Adrenal gland (tissue), 19 donors: ENCODE measurements at places on chromosomes 12 and 14. TPM values are rescaled to one million over a fixed set of nuclear protein-coding genes. Genes with fewer than 3 reads are reported as not detected.

Gene SBNO1
- total RNA-seq, result 10.3 TPM

Gene PMCH
- total RNA-seq, result not detected

Gene CREBL2
- 157 TPM for total RNA-seq

Gene MDGA2
- not detected for total RNA-seq

Gene UNC119B
- total RNA-seq, result 92.9 TPM

Gene PYGL
- 12.9 TPM for total RNA-seq

DNA sequence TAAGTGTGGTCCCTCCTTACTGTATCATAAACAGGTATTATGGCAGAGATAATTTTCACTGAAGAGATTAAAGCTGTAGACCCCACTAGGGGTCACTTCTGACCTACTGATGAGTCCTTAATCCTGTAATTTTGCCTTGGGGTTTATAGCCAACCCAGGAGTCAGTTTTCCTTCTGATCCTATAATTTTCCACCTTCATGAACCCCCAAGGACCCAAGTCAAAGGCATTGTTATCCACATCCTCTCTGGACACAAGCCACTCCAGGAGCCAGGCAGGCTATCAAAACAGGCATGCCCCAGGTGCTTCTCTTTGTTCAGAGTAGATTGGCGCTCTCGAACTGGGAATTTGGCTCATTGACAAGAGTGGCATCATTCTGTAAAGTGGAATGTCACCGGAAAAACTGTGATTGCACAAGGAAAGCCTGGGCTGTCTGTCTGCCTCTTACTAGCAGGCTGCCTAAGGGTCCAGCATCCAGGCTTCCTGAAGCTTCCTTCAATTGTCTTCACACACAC is 1523.2 kb upstream of the FLRT2 start:
- peak; percentile 76 for DNase-seq

- DNase-seq, result no peak
Measured at GRCh38 chr14:96194657-96195431, 9.8 kb upstream of the BDKRB2 start.

- no peak for DNase-seq
Measured at GRCh38 chr14:50794068-50794645, 36.8 kb downstream of the NIN start.

Gene DLK1
- 1,562 TPM for total RNA-seq

- peak; percentile 49 for DNase-seq
Measured at GRCh38 chr12:111773801-111774551, 7.2 kb downstream of the ALDH2 start.

- DNase-seq, result no peak
Measured at GRCh38 chr12:15928346-15928745, 17.2 kb downstream of the DERA start.

- no peak for DNase-seq
Measured at GRCh38 chr12:70255311-70255710, 12.1 kb downstream of the CNOT2 start.

GRCh38 chr14:71579331-71579730 is 352.9 kb upstream of the RGS6 start:
- no peak for DNase-seq

DNA sequence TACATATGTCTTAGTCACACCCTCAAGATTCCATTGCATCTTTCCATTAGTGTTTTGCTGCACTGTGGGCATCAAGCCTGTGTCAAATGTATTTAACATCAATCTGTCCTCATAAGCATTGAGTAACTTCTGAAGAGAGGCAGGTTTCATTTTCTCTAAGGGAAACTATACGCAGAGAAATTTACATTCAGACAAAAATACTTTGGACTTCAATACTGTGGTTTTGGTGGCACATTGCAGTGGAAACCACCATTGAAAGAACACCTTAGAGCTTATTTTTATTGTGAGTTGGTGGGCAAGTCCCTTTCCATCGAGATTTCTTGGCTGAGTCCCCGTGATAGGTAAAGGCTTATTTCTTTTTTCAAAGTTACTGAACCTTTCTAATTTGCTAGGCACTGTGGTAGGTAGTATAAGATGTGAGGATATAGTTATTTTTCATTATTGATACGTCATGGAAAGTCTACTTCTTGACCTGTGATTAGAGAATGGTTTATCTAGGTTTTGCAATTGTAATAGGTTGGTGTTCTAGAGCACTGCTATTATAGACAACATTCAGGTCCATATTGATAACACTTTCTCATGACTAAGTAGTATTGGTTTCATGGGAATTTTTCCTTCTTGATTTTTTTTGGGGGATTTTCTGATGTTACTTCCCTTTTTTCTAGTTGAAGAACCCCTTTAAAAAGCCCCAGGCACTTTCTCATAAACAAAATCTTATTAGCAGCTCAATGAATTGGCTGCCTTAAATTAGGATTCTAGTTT is 81.9 kb downstream of the CFAP54 start:
- no peak for DNase-seq

DNA sequence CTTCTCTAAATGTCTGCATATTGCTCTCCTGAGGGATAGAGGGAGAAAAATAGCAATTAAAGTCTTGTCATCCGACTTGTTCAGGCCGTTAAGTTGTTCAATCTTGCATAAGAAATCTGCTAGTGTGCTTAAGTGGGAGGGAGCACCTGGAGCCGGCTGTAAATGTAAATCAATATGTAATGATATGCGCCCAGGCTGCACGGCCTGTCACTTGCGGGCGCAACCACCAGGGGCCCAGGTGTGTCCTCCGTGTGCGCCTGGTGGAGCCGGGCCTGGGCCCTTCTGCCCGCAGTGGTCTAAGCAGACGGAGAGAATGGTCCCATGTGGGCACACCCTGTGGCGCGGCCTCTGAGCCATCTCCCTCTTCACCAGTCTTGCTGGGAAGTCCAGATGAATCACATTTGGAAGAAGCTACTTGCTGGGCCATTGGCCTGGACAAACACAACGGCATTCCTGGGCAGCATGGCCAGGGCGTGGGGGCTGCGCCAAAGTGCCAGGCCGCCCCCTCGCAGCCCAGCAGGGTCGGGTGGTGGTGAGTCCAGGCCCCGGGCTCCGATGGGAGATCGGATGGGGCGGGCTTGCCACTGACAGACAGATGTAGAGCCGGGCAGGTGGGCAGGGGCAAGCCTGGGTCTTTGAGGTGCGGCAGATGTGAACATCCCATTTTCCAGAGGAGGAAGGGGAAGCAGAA is 193.3 kb upstream of the C14orf180 start:
- DNase-seq, result no peak

GRCh38 chr14:91366749-91367148 is 50.9 kb downstream of the CCDC88C start:
- DNase-seq, result no peak

DNA sequence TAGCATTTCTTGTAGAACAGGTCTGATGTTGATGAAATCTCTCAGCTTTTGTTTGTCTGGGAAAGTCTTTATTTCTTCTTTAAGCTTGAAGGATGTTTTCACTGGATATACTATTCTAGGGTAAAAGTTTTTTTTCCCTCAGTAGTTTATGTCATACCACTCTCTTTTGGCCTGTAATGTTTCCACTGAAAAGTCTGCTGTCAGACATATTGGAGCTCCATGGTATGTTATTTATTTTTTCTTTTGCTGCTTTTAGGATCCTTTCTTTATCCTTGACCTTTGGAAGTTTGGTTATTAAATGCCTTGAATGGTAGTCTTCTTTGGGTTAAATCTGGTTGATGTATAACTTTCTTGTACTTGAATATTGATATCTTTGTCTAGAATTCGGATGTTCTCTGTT is 306.1 kb downstream of the FUT8 start:
- no peak for DNase-seq

Gene SLC25A47
- total RNA-seq, result not detected
